ENCODE measurements at places on chromosomes 4 and X. TPM values are rescaled to one million over a fixed set of nuclear protein-coding genes. Genes with fewer than 3 reads are reported as not detected.

- H3K4me1 ChIP-seq = no peaks in the 10 kb centered on the region
- no peaks in the 10 kb centered on the region for H3K36me3 ChIP-seq
- H3K4me3 ChIP-seq = no peak overlapping the region
- H3K27me3 ChIP-seq = peaks cover 10% of the 10 kb centered on the region
Measured at GRCh38 chrX:16304751-16305150, 137.5 kb downstream of the MAGEB17 start.

- peaks cover 26% of the 10 kb centered on the region for H3K4me1 ChIP-seq
- H3K27me3 ChIP-seq = no peaks in the 10 kb centered on the region
- no peak overlapping the region for H3K27ac ChIP-seq
- H3K4me3 ChIP-seq = no peak overlapping the region
Measured at GRCh38 chr4:101230801-101231426, 116.4 kb downstream of the PPP3CA start.

DNA sequence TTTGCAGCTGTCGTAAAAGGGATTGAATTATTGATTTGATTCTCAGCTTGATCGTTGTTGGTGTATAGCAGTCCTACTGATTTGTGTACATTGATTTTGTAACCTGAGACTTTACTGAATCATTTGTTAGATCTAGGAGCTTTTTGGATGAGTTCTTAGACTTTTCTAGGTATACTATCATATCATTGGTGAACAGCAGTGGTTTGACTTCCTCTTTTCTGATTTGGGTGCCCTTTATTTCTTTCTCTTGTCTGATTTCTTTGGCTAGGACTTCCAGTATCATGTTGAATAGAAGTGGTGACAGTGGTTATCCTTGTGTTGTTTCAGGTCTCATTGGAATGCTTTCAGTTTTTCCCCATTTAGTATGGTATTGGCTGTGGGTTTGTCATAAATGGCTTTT, 8.4 kb downstream of the APOOL start:
- peaks cover 30% of the 10 kb centered on the region for H3K36me3 ChIP-seq
- DNase-seq = no peak
- peaks cover 26% of the 10 kb centered on the region for H3K4me1 ChIP-seq
- no peak overlapping the region for H3K4me3 ChIP-seq

DNA sequence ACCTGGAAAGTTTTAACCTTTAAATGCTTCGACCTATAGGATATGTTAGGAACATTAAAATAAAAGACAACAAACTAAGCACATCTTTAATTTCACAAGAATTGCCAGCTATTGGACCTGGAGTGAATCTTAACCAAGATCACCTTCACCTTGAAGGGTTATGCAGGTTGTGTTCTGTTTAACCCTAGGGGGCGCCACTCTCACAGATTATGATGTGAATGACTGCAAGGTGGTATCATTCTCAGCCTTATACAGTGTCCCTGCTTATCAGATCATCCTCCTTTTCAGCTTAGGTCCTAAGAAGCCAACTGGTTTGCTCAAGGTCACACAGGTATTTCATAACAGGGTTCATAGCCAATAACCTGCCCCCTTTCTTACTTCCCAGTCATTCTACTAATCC, 23.5 kb downstream of the INTS6L start:
- H3K27me3 ChIP-seq = no peaks in the 10 kb centered on the region
- H3K27ac ChIP-seq = no peak overlapping the region
- peaks cover 14% of the 10 kb centered on the region for H3K36me3 ChIP-seq
- H3K4me3 ChIP-seq = no peak overlapping the region

DNA sequence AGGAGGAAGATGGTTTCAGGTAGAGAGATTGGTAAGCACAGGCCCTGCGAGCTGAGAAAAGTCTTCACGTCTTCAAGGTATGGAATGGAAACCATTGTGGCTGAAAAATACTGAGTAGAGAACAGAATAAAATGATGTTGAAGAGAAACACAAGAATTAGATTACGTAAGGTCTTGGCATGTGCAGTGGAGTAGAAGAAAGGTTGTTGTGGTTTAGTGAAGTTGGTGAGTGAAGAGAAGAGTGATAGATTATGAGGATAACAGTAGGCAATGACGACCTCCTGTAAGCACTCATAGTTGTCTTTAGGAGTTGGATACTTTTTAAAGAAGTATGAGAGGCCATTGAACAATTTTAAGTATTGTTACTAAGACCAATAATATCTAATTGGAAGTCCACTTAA, 642.6 kb downstream of the PCDH7 start:
- no peaks in the 10 kb centered on the region for H3K27me3 ChIP-seq
- H3K27ac ChIP-seq = no peak overlapping the region
- no peak for DNase-seq
- no peaks in the 10 kb centered on the region for H3K36me3 ChIP-seq
- no peak overlapping the region for H3K4me3 ChIP-seq
- H3K4me1 ChIP-seq = no peaks in the 10 kb centered on the region

GRCh38 chr4:172357006-172357540, 543.9 kb downstream of the GALNTL6 start:
- no peak for DNase-seq
- no peaks in the 10 kb centered on the region for H3K4me1 ChIP-seq
- no peak overlapping the region for H3K27ac ChIP-seq
- H3K4me3 ChIP-seq = no peak overlapping the region
- no peaks in the 10 kb centered on the region for H3K27me3 ChIP-seq
- no peaks in the 10 kb centered on the region for H3K36me3 ChIP-seq

- no peaks in the 10 kb centered on the region for H3K36me3 ChIP-seq
- no peak overlapping the region for H3K4me3 ChIP-seq
- no peak for DNase-seq
- H3K4me1 ChIP-seq = no peaks in the 10 kb centered on the region
- H3K27me3 ChIP-seq = no peaks in the 10 kb centered on the region
Measured at GRCh38 chrX:10828640-10829039, 208.3 kb upstream of the MID1 start.

GRCh38 chr4:75232546-75232945, 281.7 kb downstream of the RCHY1 start:
- no peak overlapping the region for H3K4me3 ChIP-seq
- DNase-seq = no peak
- H3K36me3 ChIP-seq = no peaks in the 10 kb centered on the region
- H3K27ac ChIP-seq = no peak overlapping the region
- H3K4me1 ChIP-seq = no peaks in the 10 kb centered on the region

- peaks cover 15% of the 10 kb centered on the region for H3K4me1 ChIP-seq
- H3K36me3 ChIP-seq = peaks cover 11% of the 10 kb centered on the region
- H3K27ac ChIP-seq = no peak overlapping the region
- H3K27me3 ChIP-seq = no peaks in the 10 kb centered on the region
- H3K4me3 ChIP-seq = no peak overlapping the region
Measured at GRCh38 chrX:3141031-3141430, 99.8 kb downstream of the ARSF start.

DNA sequence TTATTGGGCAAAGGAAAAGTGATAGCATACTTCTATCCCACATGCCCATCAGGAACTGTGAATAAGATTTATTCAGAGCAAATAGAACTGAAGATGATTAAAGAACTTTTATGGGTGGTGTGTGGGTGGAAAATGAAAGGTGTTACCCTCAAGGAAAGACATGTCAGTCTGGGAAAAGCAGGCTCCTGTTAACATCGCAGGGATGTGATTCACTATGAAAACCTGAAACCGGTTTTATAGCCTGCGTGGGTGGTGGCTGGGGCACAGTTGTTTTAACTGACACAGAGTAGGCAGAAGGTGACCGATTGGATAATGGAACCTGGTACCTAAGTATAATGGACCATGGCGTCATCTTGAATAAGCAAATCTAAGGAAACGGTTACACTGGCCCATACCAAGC, 61.3 kb upstream of the CASK start:
- no peak overlapping the region for H3K4me3 ChIP-seq
- peak; percentile 6 for DNase-seq
- peaks cover under 1% of the 10 kb centered on the region for H3K27me3 ChIP-seq
- H3K27ac ChIP-seq = no peak overlapping the region

- peaks cover 7% of the 10 kb centered on the region for H3K36me3 ChIP-seq
- no peak overlapping the region for H3K27ac ChIP-seq
- no peak overlapping the region for H3K4me3 ChIP-seq
- DNase-seq = no peak
- no peaks in the 10 kb centered on the region for H3K4me1 ChIP-seq
Measured at GRCh38 chrX:41602816-41603345, 85.9 kb upstream of the GPR34 start.

DNA sequence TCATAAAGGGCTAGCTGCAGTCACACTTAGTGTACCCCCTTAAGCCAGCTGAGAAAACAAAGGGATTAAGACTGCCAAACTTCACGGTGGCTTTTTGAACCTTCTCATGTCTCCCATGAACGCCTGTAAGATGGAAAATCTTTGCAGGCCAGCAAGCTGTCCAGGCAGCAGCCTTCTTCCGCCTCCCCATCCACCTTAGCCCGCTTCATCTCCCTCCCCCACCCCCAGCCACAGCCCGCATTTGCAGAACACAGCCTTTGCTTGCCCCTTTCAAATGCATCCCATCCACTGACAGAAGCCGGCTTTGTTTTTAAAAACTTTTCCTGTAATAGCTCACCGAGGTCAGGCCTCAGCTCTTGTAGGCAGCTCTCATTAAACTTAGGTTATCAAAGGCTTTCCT, 113.8 kb upstream of the FAM9B start:
- peaks cover 2% of the 10 kb centered on the region for H3K4me1 ChIP-seq
- H3K27me3 ChIP-seq = peaks cover 1% of the 10 kb centered on the region
- H3K27ac ChIP-seq = no peak overlapping the region
- peaks cover 2% of the 10 kb centered on the region for H3K36me3 ChIP-seq
- no peak overlapping the region for H3K4me3 ChIP-seq
- no peak for DNase-seq

GRCh38 chr4:87406462-87406861, 15.5 kb upstream of the HSD17B11 start:
- no peak overlapping the region for H3K27ac ChIP-seq
- peaks cover 12% of the 10 kb centered on the region for H3K4me1 ChIP-seq
- no peak overlapping the region for H3K4me3 ChIP-seq

GRCh38 chrX:80667967-80668366, 141.7 kb downstream of the BRWD3 start:
- peak; percentile 34 for DNase-seq
- peaks cover 6% of the 10 kb centered on the region for H3K4me1 ChIP-seq
- no peak overlapping the region for H3K4me3 ChIP-seq
- no peaks in the 10 kb centered on the region for H3K27me3 ChIP-seq

- DNase-seq = no peak
- no peaks in the 10 kb centered on the region for H3K27me3 ChIP-seq
- H3K4me3 ChIP-seq = no peak overlapping the region
- no peak overlapping the region for H3K27ac ChIP-seq
- H3K4me1 ChIP-seq = no peaks in the 10 kb centered on the region
Measured at GRCh38 chr4:98833384-98833783, 95.5 kb downstream of the EIF4E start.

GRCh38 chr4:7426525-7427171, 8.1 kb downstream of the PSAPL1 start:
- no peak overlapping the region for H3K4me3 ChIP-seq
- H3K4me1 ChIP-seq = no peaks in the 10 kb centered on the region
- no peaks in the 10 kb centered on the region for H3K27me3 ChIP-seq
- H3K36me3 ChIP-seq = no peaks in the 10 kb centered on the region

DNA sequence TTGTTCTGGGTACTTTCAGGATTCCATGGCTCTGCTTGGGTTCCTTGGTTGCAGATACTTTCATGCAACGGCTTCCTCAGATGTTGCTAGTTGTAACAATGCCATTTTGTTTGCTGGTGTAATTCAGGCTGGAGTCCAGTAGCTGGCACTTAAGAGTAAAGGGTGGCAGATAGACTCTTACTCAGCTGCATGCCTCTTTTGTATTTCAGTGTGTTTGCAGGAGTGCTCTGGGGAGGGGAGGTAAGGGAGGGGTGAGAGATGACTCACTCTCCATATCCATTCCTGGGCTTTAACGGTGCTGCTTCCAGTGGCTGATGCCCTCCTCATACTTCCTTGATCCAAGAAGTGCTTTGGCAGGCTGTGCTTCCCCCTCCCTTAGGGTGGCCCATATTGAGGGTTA, 155.2 kb downstream of the ZNF330 start:
- DNase-seq = no peak
- no peaks in the 10 kb centered on the region for H3K36me3 ChIP-seq
- H3K27me3 ChIP-seq = peaks cover 5% of the 10 kb centered on the region
- H3K4me3 ChIP-seq = no peak overlapping the region
- no peak overlapping the region for H3K27ac ChIP-seq

DNA sequence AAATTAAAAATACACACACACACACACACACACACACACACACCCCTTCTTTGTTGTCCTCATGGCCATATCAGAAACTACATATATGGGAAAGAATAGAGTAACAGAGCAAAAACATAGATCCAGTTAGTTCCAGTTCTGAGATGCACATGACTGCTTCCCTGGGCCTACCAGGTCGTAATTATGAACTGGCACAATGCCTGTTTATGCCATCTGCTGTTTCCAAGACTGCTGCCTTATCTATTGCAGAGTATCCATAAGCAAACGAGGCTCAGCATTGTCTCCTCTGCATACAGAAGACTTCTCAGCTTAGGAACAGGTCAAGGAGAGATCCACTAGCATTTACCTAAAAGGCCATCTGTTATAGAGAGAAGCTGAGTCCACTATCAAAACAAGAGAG, 789.0 kb downstream of the TECRL start:
- no peak overlapping the region for H3K4me3 ChIP-seq
- H3K27me3 ChIP-seq = no peaks in the 10 kb centered on the region
- no peak for DNase-seq

DNA sequence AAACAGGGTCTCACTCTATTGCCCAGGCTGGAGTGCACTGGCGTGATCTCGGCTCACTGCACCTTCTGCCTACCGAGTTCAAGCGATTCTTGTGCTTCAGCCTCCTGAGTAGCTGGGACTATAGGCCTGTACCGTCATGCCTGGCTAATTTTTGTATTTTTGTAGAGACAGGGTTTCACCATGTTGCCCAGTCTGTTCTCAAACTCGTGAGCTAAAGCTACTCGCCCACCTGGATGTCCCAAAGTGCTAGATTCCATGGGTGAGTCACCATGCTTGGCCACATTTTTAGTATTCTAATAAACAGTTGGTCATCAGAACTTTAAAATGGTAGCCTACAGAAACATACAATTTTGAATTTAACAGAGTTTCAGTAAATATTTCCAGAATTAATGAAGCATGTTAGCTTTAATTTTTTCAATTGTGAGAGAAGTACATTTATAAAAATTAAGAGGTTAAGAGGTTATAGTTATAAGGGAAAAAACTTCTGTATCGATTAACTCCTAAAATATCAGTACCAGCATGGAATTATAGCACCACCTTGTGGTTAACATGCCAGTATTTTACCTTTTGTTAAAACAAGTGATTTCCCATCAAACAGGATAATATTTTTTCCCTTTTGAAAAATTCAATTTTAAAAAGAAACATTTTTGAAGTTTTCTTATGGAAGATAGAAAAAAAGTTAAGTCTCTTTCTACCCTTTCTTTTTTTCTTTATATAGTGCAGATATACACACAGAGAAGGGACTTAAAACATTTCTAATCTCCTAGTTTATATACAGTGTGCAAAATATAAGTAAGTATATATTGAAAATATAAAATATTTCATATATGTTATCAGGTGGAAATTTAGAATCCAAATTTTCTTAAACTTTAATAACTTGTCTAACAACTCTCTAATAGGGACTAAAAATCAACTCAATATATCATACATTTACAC, 35.4 kb downstream of the CEP44 start:
- H3K4me3 ChIP-seq = no peak overlapping the region
- H3K27ac ChIP-seq = no peak overlapping the region
- peaks cover 9% of the 10 kb centered on the region for H3K36me3 ChIP-seq
- no peaks in the 10 kb centered on the region for H3K27me3 ChIP-seq

The CLIC2 gene
- total RNA-seq = 0.88 TPM

The IL9R gene
- 1.2 TPM for total RNA-seq

The SSX7 gene
- not detected for total RNA-seq

The ADH1C gene
- total RNA-seq = not detected

The MSMO1 gene
- 48.4 TPM for total RNA-seq

The FAM236C gene
- not detected for total RNA-seq

The CT45A10 gene
- not detected for total RNA-seq

The TREX2 gene
- 0.91 TPM for total RNA-seq

The AMBN gene
- total RNA-seq = not detected

The MGAT4D gene
- total RNA-seq = not detected

The POU3F4 gene
- total RNA-seq = not detected

All from activated CD4-positive, alpha-beta T cell treated with anti-CD3 and anti-CD28 coated beads for 36 hours (primary cell).